Activated CD8-positive, alpha-beta memory T cell treated with anti-CD3 and anti-CD28 coated beads for 48 hours (primary cell): ENCODE measurements at places on chromosomes 4 and X.

DNA sequence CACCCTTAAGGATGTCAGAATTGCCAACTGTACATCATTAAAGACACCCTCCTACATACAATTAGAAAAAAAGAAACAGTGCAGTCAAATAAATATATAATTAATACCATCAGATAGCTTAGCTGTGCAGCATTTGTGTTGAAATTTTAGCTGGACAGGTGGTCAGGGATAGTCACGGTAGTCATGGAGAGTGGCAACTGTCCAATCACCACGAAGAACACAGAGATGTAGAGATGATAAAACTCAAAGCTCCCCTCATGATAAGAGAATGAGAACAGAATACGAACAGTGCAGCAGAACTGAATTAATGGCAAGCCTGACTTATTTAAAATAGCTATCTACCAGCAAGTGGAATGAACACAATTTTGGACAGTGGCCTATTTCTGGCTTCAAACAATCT, 27.2 kb downstream of the SLC39A8 start:
- no peak for DNase-seq

DNA sequence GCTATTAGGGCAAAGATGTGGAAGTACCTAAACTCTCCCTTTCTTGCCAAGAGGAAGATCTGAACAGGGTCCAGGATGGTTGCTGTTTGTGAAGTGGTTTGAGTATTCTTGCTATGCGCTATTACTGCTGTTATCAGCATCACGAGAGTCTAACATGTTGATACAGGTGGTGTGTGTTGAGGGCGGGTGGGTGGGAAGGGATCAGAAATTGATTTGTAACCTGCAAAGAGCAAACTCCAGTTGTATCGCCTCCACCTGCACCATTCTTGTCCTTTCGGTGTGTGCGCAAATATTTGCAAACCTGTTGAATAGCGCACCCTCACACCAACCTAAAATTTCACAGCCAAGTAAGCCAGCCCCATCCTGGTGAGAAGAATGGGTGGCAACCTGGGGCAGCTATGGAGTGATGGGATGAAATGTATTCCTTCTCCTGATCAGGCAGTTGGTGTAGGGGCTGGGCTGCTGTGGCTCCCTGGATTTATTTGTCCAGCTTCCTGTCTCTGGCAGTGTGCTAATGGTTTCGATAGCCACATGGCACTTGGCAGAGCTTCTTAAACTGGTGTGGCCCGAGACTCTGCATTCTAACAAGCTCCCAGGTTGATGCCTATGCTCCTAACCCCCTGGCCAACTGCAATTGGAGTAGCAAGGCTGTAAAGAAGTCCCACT, 102.6 kb upstream of the SCML1 start:
- DNase-seq, result no peak

GRCh38 chr4:16442296-16442695, 216.0 kb upstream of the TAPT1 start:
- DNase-seq, result no peak

GRCh38 chr4:1072830-1073446, 40.4 kb downstream of the RNF212 start:
- no peak for DNase-seq

DNA sequence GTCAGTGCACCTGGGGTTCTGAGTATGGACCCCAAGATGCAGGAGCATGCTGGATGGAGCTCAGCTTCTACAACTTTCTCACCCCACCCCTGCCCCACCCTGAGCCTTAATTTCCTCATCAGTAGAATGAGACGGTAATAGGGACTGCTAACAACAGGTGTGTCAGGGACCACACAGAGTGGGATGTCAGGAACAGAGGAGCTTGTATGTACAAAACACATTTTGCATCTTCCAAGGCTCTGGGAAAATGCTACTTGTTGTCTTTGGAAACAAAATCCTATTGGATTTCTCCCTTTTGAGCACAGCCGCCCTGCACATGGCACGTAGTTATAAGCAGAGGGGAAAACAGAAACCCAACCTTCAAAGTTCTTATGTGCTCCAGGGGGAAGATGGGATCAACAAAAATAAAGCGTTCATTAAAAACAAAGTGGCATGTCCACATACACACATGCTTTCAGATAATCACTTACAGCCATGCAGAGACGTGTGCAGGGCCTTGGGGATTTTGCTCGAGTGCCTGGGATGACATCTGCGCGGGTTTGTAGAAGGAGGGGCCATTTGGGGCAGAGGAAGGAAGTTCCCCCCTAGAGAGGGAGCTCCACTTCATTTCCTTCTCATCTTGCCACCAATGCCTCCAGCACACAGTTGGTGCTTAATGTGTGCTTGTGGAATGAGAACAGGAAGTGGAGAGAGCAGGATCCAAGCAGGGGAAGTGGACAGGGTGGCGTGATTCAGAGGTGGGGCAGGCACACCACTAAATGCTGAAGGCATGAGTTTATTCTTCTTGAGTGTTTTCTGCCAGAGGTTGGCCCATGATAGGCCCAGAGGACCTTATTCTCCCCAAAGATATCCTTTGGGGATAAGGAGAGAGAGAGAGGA, 138.9 kb downstream of the SMIM20 start:
- DNase-seq, result no peak

DNA sequence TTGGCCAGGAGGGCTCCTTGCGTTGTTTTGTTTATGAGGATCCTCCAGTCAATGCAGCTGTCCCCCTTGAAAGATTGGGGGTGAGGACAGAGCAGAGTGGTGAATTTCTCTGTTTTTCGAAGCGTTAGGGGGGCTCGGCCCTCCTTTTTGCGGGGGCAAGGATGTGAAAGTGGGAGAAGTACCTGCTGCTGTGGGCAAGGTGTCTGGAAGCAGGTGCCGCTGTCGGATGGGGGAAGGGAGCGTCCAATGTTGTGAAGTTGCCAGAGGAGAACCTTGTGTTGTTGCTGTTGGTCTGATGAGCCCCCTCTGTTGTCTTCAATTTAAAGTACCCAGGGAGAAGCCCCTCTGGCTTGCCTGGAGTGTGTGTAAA, 613 bp downstream of the GLRB start:
- no peak for DNase-seq

DNA sequence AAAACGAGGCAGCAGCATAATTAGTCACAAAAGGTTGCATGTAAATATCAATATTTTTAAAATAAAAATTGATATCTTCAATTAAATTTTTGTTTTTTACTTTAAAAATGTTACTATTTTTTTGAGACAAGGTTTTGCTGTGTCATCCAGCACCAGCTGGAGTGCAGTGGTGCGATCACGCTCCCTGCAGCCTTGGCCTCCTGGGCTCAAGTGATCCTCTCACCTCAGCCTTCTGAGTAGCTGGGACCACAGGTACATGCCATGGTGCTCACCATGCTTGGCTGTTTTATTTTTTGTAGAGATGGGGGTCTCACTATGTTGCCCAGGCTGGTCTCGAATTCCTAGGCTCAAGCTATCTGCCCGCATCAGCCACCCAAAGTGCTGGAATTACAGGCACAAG, 96.8 kb upstream of the FRAS1 start:
- no peak for DNase-seq

DNA sequence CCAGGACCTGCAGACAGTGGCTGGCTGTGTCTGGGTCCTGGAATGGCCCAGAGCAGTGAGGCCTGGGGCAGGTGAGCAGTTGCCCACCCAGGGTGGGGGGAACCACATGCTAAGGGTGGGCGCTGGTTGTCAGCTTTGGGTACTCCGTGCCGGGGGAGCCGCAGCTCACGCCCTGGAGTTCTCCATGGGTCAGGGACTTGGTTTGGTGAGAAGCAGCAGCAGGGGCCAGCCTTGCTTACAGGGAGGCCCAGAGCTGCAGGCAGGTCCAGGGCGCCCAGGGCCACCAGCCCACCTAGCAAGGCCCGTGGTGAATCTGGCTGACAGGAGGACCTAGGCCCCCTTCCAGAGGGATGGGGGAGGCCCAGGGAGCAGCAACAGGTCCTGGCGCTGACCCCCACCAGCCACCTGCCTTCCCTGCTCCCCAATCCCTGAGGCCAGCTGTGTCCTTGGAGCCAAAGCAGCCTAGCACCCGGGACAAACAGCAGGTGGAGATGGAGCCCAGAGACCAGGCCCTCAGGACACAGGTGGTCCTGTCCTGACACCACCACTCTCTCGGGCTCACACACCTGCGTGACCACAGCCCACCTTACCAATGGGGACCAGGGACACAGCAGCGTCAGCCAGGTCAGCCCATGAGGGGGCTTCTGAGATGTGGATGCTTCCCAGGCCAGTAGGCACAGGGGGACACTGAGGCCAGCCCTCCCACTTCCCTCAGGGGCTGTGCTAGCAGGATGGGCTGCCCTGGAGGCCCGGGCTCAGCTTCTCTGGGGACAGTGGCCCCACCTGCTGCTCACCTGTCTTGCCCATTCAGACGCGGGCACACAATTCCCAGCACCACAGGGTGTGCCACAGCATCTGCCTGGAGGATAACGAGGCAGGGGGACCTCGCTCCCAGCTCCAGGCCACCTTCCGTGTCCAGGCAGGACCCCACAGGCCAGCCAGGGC, 3.5 kb downstream of the MXD4 start:
- no peak for DNase-seq

- DNase-seq, result no peak
These were observed 37.8 kb upstream of the PSAPL1 start for GRCh38 chr4:7472442-7473013.

DNA sequence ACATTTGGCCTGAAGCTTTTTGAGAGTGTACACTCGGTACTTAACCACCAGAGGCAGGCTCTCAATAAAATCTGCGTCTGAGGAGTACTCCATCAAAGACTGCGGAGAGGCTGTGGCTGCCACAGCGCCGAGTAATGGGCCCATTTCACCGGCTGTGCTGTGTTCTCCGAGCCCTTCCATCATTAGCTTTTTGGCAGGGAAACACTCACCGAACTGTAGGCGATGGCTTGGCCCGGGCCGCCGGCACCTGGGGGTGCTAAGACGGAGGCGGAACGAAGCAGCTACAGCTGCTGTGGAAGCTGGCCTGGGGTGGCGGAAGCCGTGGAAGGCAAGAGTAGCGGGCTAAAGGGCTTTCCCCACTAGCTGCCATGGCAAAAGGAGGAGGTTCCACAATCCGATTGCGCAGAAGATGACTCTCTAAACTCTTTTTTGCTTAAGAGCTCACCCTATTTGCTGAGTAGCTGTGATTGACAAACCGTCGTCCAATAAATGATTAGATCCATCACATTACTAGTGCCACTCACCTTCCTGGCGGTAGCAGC, 48.5 kb upstream of the PABPC1L2A start:
- DNase-seq, result no peak

DNA sequence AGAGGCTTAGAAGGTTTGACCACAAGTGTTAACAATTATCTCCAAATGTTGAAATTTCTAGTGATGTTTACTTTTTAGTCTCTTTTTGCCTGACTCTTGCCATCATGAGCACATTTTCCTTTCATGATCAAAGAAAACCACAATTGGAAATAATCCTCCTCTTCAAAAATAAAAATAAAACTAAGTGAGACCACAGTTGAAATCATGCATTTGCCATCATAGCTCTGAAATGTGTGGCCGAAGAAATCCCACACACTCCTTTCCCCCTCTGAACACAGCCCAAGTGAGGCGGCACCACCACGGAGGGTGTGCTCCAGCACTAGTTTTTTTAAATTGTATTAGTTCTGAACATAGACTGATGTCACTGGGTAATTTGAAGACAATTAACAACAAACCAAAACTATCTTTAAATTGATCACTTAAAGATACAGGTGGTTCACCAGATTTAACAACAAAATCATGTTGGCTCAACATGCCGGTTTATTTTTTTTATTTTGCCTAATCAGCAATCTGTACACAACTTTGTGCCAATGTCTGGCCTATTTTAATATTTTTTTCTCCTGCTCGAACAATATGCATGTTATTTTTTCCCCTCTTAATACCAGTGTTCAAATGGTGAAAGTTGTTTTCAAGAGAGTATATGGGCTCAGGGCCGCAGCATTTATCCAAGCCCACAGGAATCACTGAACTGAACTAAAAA, 17.6 kb downstream of the APBB2 start:
- DNase-seq, result no peak

DNA sequence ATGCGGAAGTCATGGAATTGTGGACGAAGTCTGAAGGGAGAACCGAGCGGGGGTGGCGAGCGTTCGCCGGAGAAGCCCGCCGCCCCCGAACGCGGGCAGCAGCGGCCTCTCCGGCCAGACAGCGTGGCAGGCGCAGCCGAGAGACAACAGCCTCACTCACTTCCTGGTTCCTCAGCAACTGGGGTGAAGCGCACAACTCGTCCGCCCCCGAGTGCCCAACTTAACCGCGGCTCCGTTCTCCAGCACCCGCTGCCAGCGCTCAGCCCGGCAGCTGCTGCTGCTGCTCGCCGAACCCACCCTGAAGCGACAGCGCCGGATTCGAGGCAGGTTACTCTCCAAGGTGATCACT, 68.0 kb downstream of the NOCT start:
- DNase-seq, result peak; percentile 46

GRCh38 chr4:147693218-147693617, 9.3 kb upstream of the PRMT9 start:
- no peak for DNase-seq

DNA sequence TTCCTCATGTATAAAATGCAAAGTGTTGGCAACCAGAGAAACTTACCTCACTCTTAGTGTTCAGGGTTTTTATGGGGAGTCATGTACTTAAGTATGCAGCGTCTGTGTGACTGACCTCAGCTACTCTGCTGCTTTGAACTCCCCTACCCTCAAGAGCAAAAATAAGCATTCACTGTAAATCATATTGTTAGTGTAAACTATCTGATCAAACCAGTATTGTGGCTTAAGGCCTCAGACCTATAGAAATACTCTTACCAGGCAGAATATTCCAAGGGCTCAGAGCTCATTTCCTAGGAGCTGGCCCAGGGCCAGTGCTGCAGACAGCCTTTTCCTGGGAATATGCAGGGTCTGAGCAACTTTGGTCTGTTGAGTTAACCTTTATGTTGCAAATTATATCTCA, 453.1 kb downstream of the CCSER1 start:
- DNase-seq, result no peak

- no peak for DNase-seq
These were observed 580.8 kb upstream of the FTHL17 start for GRCh38 chrX:31652650-31653049.

DNA sequence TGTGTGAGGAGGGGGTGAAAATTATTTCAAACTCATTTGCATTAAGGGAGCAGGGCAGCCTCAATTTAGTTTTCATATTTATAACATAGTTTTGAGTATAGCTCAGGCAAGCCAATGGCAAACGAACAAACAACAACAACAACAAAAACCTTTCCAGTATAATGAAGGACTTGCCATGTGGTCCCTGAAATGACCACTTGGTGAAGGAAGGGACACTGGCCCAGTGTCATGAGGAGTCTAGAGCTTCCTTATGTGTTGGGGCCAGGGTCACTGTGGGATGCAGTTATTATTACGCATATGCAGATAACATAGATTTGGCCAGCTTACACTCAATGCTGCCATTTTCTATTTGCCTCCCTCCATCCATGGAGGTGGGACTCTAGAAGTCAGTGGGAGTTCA, 23.3 kb downstream of the NKX3-2 start:
- DNase-seq, result no peak

GRCh38 chrX:118534716-118535493, 39.3 kb downstream of the DOCK11 start:
- no peak for DNase-seq

DNA sequence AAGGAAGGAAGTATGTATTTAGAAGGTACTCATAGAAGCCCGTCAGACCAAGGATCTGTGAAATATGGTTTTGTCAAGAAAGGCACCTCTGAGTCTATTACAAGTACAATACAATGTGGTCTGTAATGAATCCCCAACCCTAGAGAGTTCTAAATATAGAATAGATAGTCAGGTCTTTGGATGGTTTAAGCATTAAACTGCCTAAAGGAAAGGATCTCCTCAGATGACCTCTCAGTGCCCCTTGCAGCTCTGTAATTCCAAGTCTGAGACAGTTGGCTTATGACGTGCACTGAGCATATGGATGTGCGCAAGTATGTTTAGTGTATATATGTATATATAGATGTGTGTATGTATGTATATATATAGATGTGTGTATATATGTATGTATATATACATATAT, 62.0 kb downstream of the CCSER1 start:
- DNase-seq, result no peak
